T1000 (cell line): ENCODE measurements at places on chromosomes 13 and 19.

DNA sequence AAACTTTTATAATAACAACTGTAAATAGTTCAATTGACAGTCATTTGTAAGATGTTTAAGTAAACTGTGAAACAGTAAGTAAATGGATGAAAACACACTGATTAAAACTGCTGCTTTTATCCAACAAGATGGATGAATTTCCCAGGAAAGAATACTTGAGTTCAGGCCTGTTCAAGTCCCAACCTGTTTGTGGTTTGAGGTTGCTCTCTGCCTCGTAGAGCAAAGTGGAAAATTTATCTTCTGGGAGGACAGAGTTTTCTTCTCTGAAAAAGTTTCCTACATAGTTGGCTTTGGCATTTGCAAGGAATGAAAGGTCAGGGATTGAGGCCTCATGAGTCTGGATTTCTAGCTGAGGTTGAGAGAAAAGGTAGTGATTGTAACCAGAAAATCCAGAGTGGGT, 15.2 kb upstream of the ZNF543 start:
- no peak for DNase-seq

DNA sequence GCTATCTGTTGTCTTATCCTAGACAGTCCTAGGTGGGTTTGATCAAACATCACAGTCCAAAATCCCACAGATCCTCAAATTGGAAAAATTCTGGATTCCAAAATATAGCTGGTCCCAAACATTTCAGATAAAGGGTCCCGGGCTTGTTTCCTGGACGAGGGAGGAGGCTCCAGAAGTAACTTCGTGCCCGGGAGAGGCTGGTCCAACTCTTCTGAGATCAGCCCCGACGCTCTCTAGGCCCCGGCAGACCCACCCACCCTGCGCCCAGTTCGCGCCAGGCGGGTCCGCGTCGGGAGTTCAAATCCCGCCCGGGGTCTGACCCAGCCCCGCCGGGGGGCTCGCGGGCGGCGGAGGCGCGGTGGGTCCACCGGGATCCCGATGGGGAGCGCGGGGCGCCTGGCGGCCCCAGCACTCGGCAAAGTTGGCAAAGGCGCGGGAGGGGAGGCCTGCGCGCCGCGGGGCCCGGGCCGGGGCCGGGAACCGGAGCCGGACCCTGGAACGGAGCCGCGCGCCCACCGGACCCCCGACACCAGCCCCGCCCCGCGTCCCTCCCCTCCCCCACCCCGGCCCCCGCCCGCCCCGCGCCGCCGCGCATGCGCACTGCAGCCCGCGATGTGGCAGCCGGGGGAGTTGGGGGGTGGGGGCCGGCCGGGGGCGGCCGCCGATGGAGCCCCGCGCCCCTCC, 513 bp downstream of the MIER2 start:
- DNase-seq, result peak; percentile 61

DNA sequence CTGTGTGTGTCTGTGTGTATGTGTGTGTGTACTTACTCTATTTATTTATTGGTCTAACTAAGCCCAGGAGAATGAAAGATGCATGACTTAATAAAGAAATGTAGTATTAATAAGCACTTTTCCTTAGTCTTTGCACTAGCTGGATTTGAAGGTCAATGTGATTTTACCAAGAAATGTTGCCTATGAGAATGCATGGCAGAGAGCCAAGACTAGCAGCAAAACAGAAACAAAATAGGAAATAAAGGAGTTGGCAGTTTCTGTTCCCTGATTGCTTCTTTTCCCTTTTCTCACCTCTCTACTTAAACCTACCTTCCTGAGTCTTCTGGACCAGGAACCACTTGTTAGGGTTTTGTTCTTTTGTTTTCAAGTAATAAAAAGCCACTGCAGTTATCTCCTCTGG, 286.1 kb downstream of the KCTD12 start:
- DNase-seq, result no peak

DNA sequence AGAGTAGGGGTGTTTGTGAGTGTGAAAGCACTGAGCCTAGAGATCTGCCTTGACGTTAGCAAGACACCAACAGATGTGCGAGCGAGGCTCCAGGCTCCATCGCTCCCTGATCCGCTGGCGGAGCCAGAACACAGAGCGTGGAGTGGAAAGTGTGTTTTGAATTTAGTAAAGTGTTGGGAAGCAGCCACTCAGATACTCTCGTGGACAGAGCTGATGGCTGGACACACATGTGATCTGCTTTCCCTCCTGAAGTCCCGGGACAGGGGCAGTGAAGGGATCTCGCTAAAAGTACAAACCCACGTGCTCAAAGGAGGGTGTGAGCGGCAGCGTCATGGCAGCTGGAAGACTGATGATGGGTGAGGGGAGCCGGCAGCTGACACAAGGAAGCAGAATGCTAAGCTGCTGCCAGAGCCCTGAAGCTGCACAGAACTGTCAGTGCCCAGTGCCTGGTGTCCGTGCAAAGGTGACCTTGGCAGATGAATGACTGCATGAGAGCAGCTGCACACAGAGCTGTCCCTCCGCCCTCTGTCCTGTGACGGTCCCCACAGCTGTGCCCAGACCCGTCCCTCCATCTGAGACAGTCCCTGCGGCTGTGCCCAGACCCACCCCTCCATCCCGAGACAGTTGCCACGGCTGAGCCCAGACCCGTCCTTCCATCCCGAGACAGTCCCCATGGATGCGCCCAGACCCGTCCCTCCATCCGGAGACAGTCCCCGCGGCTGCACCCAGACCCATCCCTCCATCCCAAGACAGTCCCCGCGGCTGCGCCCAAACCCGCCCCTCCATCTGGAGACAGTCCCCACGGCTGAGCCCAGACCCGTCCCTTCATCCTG, 29.6 kb upstream of the TMEM255B start:
- no peak for DNase-seq

- no peak for DNase-seq
These were observed 20.2 kb downstream of the CD70 start for GRCh38 chr19:6570764-6571163.

DNA sequence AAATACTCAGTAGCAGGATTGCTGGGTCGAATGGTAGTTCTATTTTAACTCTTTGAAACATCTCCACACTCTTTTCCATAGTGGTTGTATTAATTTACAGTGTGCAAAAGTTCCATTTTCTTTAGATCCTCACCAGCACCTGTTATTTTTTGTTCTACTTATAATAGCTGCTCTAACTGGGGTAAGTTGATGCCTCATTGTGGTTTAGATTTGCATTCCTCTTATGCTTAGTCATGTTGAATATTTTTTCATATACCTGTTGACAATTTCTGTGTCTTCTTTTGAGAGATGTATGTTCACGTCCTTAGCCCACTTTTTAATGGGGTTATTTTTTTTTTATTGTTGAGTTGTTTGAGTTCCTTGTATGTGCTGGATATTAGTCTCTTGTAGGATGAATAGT, 144.6 kb downstream of the NBEA start:
- DNase-seq, result no peak

DNA sequence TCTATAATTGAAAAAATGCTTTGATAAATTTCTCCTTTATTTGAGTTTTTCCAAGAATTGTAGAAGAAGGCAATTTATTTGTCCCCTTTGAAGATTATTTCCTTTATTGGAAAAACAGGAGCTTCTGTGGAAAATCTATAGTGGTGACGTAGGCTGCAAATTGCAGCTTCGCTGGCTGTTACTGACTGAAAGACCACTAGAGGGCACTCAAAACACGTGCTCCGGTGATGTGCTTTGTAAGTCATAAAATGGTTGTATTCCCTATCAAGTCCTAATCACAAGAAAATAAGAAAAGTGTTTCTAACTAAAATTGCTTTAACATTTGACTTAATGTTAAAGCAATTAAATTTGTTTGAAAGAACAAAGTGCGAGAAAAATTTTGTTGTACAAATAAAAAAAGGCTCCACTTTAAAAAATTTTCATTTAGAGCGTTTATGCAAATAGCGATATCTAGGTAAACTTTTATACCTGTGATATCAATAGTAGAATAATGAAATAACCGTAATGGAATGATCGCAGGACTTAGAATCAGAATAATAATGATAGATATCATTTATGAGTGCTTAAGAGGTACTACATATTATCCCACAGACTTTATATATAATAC, 638.2 kb upstream of the SPRY2 start:
- no peak for DNase-seq

GRCh38 chr13:75390229-75390628, 91.7 kb downstream of the TBC1D4 start:
- DNase-seq, result no peak

- DNase-seq, result no peak
These were observed 8.1 kb upstream of the BCL3 start for GRCh38 chr19:44740351-44740824.

GRCh38 chr13:26503826-26504594, 53.5 kb upstream of the WASF3 start:
- DNase-seq, result no peak

DNA sequence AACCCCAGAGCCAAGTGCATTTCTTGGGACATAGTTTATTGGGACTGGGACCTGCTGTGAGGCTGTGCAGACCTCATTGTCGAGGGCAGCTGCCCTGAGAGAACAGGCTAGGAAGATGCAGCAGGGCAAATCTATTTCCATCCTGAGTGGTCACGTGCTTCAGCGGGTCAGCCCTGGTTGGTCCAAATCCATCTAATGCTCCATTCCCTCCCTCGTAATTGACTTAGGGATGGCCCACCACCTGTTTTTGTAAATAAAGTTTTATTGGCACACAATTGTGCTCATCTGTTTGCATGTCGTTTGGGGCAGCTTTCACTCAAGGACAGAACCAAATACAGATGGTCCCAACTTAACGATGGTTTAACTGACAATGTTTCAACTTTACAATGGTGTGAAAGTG, 75.5 kb upstream of the ADGRE5 start:
- DNase-seq, result no peak

GRCh38 chr13:95455782-95456181, 96.7 kb upstream of the CLDN10 start:
- DNase-seq, result no peak

GRCh38 chr19:40689339-40690049, 957 bp downstream of the NUMBL start:
- DNase-seq, result no peak

DNA sequence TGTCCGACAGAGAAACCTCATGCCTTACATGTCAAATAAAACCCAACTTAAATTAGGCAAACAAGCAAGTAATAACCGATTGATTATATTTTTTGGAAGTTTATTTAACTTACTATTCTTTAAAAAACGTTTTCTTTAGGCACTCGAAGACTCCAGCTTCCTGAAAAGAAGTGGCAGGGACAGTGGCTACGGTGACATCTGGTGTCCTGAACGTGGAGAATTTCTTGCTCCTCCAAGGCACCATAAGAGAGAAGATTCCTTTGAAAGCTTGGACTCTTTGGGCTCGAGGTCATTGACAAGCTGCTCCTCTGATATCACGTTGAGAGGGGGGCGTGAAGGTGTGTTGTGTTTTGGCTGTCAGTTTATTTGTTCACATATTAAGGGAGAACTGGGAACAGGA, 164.4 kb downstream of the LMO7 start:
- DNase-seq, result no peak

DNA sequence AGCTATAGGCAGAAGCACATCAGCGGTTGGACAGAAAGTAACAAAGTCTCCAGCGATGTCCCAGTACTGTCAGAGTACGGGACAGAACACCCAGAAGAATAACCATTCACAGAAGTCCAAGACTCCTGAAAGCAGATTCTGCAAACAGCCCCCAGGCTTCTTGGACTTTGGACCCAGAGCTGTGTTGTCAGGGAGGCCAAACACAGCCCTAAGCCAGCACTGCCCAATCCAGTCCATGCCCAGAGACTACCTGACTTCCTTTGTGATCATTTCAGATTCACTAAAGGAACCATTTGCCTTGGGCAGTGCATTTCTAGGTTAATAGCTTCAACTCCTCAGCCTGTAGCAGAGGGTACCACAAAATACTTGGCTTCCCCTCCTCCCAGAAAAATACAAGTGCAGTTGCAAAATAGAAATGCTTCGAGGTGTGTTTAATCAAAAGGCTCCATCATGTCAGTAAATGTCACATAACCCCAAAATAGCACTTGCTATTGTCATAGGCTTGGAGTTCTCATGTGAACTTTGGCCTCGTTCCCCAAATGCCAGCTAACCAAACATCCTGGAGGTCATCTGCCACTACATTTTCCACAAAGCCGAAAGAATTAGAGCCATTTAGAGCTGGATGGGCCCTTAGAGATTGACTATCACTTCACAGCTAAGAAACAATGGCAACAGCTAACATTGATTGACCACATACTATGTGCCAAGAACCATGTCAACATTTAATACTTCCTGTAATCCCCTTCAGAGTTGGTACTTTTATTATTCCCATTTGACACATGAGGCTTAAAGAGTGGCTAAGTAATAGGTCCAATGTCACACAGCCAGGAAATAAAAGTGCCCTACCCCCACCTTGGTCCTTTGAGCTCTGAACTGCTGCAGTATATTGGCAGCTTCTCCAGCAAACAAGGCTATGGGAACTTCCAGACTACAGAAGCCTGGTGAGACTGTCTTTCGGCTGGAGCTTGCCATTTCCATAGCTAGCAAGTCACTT, 329.9 kb downstream of the FOXO1 start:
- DNase-seq, result no peak

- no peak for DNase-seq
These were observed 17.5 kb downstream of the C13orf42 start for GRCh38 chr13:51093574-51093973.

GRCh38 chr13:68176475-68176874, 946.3 kb upstream of the PCDH9 start:
- DNase-seq, result no peak

- DNase-seq, result no peak
These were observed 281.8 kb upstream of the ZNF507 start for GRCh38 chr19:32063601-32064000.

DNA sequence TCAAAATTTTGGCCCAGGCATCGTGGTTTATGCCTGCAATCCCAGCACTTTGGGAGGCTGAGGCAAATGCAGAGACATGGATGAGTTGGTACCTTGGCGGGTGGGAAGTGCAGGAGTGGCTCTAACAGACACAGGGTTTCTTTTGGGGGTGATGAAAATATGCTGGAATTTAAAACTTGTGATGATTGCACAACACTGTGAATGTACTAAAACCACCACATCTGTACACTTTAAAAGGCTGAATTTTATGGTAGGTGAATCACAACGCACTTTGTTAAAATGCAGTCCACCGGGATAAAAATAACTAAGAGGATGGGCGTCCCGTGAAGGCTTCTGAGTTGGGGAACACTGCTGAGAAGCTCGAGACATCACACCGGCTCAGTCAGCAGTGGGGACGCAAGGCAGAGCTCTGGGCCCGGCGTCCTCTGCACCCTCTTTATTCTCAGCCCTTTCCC, 47.1 kb downstream of the MLLT1 start:
- peak; percentile 7 for DNase-seq

GRCh38 chr19:41352609-41353465, 885 bp downstream of the TGFB1 start:
- peak; percentile 29 for DNase-seq

GRCh38 chr19:15556634-15557181, 48.4 kb downstream of the CYP4F22 start:
- no peak for DNase-seq

DNA sequence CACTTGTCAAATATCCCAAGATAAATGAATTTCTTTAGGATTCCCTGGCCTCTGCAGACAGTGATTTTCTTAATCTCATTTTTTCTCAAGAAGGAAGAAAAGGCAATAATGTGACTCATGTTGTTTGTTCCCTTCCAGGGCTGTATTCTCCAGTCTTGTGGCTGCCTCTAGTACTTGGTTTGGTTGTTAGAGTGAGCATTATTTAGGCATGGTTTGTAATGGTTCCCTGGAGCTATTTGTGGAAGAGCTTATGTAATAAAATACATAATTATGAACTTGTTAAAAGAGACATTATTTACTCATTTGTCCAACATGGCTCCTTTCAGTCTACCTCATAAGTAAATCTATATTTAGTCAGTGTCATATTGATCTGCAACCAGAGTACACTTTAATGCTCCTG, 270.4 kb downstream of the DCT start:
- no peak for DNase-seq
